NCI-H1694 treated with DMSO at 0.1 percent for 48 hours (cell line): ENCODE measurements at places on chromosomes 5 and 9.

- no peak for DNase-seq
These were observed 108.5 kb downstream of the GAS1 start for GRCh38 chr9:86838519-86839497.

- DNase-seq, result no peak
These were observed 30.5 kb downstream of the SLC9A3 start for GRCh38 chr5:493758-494157.

- no peak for DNase-seq
These were observed 465.3 kb upstream of the ARRDC3 start for GRCh38 chr5:91848453-91848852.

DNA sequence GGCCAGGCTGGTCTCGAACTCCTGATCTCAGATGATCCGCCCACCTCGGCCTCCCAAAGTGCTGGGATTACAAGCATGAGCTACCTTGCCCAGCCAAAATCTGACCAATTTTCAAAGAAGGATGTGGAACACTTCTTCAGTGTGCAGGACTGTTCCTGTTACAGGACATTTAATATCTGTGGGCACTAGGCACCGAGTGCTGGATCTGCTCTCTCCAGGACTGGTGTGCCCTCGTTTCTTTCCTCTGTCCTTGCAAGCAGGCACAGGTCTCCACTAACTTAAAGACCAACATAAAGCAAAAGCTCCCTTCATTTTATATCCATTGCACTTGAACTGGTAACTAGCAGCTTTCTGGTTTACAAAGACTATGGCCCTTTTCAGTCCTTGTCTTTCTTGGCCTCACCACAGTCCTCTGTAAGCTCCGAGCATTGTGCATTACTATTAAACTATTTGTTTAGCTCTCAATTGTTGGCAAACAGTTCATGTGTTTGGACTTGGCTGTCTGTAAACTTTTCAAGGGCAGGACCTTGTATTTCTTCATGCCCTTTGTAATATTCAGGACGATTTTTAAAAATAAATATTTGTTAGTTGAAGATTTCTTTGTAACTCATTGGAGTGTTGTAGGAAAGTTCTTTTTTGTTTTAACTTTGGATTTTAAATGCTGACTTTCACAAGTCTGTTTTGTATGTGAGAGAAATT lies 37.3 kb downstream of the ARHGEF28 start:
- DNase-seq, result no peak

DNA sequence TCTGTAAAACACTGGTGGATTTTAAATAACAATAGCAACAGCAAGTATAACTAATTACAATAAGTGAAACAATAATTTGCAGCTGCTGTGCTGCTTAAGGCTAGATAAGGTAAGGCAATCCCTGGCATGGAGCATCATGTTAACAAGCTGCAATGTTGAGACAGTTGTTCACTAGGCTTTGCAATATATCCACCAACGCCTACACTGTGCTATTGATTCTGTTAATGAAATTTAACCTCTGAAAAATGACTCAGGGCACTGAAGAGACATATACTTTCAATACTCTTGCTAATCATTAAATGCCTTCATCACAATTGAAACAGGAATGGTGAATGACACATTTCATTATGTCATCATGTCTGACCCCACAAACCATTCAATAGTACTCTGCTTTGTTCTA lies 255.0 kb downstream of the EFNA5 start:
- DNase-seq, result no peak

- DNase-seq, result no peak
These were observed 3.1 kb downstream of the LCN1 start for GRCh38 chr9:135524130-135524861.

DNA sequence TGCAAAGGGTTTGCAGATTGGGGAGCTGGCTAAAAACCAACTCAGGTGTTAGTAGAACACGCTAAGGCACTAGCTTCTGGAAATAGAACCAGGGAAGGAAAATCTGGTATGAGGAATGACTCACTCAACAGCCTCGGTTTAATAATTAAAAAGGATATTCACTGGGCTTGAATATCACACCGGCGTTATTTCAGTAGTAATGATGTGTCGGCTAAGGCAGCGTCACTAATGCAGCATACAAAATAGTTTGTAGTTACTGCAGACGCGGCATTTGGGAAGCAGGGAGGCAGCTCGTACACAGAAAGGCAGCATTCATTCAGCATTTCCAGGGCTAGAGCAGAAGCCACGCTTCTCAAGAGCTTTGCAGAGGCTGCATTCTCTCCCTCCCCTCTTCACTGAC lies 1.7 kb downstream of the ADRA1B start:
- DNase-seq, result no peak

- DNase-seq, result no peak
These were observed 170.5 kb downstream of the RGS3 start for GRCh38 chr9:113633782-113634595.

DNA sequence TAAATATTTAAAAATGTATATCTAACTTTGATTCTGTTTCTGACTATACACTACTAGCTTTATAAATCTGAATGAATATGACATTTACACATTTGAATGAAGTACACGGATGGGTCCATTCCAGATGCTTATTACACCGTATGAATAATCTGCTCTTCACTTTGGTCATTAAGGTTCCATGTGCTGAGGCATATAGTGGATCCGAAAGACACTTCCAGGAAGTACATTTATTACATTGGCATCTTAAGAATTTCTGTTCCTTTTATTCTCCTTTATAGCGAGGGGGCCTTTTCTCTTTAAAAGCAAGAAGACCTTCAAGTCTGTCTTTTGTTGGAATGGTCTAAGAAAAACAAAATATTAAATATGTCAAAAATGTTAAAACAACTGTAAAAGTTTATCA lies 147.6 kb downstream of the AUH start:
- no peak for DNase-seq

- DNase-seq, result peak; percentile 35
These were observed 7.0 kb downstream of the UNC5A start for GRCh38 chr5:176817369-176817840.

GRCh38 chr9:37650299-37650872 lies 368 bp upstream of the FRMPD1 start:
- DNase-seq, result no peak

DNA sequence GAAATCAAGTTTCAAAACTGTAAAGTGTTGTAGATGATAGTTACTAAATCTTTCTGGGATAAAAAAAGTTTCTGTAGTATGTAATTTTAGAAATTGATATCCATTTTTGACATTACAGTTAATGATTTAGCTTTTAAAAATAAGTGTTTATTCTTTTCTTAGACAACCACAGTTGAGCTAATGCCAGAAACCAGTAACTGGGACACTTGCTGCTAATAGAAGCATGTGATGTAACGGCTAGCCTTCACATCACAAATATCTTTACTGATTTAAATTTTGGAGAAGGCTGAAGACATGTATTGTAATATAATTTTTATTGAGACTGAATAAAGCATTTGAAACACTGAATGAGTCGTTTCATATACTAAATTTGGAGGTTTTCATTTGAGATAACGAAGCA lies 18.8 kb downstream of the CSNK1G3 start:
- DNase-seq, result no peak

DNA sequence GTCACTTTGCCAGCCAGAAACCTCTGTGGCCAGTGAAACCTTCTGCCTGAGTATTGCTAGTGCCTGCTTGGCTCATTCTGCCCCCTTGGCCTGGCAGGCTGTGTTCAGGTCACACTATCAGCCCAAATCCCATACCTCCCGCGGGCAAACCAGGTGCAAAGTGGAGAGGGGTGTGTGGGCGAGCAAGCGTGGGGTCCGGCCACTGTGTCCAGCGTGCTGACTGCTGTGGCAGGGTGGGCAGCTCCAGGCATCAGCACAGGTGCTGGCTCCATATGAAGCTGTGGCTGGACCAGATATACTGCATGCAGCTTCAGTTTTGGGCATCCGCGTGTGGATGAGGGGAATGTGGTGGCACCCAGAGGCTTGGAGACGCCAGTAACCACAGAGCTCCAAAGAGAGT lies 576.5 kb upstream of the EDIL3 start:
- DNase-seq, result no peak

- no peak for DNase-seq
These were observed 30.4 kb downstream of the IRF1 start for GRCh38 chr5:132459983-132460838.

- no peak for DNase-seq
These were observed 38.2 kb upstream of the FYB1 start for GRCh38 chr5:39257554-39257953.

GRCh38 chr9:125547368-125547767 lies 159.6 kb downstream of the MAPKAP1 start:
- DNase-seq, result no peak

GRCh38 chr9:79817438-79818004 lies 245.8 kb downstream of the TLE4 start:
- no peak for DNase-seq

DNA sequence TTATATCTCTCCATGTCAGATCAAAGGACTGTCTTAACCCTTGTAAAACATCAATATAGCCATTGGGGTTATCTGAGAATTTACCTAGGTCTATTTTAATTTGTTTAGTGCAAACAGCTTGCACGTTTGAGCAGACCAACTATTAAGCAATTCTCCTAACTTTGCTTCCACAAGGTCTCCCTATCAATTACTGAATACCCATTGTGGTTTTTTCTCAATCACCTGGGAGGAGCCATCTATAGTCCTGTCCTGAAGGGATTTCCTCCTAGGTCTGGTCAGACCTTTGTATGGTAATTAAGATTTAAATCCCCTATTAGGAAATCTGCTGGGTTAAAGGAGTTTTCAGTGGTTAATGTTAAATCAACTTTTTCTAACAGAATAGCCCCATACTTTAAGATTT lies 48.9 kb upstream of the S1PR3 start:
- DNase-seq, result no peak

GRCh38 chr9:107466826-107467225 lies 22.7 kb downstream of the KLF4 start:
- DNase-seq, result no peak

DNA sequence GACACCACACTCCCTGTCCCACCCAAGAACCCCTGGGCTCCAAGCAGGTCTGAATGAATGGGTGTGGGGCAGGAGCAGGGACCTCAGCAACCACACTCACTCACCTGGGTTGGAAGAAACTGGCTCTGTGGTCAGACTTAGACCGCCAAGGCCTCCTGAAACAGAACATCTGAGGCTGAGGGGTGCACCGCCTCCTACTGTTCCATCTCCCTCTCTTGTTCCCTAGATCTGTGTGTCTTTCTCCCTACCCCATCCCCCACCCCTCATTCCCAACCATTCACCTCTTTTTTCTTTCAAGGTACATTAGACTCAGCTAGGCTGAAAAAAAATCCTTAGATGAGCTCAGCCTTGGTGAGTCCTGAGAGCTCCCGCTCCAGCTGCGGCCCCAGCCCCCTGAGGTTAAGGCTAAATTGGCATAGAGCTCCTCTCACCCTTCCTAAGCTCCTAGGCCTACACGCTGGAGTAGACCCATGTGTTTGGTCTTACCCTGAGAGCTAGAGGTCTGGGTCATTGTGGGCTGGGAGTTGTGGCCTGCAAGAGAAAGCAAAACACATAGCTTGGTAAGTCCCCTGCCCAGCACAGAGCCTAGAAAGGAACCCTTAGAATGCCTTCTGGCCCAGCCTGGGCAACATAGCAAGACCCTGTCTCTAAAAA lies 4.8 kb downstream of the ECSCR start:
- no peak for DNase-seq

DNA sequence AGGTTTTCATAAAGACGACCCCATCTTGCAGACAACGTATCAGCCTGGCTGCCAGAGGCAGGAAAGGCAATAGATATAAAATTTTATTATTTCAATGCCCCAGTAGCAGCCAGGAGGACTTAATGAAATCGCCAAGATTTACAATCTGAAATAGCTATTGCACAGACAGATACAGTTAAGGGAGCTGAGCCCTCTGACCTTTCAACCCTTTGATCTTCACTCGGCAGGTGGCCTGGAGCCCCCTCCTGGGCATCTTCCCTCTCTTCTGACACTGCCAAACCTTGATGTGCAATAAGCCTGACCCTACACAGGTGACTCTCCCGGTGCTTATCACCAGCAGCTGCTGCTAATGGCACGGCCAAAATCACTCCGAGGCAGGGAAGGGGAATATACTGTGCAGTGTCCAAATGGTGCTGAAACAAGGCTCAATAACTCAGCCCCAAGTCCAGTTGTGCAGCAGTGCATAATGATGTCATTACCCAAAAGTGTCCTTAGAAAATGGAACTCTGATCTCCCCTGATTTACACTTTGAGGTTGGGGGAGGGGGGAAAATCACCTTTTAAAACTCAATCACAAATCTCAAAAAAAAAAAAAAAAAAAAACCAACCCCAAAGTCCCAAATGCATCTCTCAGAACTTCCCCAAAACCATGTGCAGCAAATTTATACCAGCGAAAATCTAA lies 242.0 kb downstream of the CRB2 start:
- no peak for DNase-seq

- DNase-seq, result no peak
These were observed 40.5 kb upstream of the LPCAT1 start for GRCh38 chr5:1564182-1564748.

GRCh38 chr9:87954230-87954629 lies 20.1 kb downstream of the CDK20 start:
- no peak for DNase-seq

DNA sequence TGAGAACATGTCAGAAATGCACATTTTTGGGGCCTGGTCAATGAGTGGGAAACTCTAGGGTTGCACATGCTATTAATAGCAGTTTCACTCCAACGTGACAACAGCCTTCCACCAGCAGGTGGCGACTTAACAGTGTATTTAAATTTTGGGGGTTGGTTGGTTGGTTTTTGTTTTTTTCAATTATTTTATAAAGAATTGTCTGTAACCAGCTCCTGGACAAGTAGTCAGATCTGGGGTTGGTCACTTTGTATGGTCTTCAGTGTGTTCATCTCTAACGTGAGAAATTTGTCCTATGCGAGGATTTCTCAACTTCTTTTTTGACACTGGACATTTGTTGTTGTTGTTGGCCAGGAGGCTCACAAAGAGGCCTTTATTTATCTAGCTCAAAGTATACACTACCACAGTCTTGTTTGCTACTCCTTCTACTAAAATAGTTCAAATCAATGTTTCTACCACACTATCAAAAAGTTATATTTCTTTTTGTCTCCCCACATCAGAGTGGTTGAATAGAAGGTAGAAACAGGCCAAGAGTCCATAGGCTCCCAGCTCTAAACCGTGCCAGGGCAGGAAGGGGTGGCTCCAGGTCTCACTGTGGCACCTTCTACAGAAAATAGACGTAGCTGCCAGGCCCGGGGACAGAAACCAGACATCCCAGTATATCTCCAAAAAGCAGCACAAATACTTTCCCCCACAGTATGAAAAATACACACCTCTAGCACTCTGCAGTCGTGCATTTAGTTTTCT lies 110.4 kb downstream of the TRPM6 start:
- no peak for DNase-seq

- DNase-seq, result no peak
These were observed 17.5 kb upstream of the CXCL14 start for GRCh38 chr5:135596157-135596763.

- DNase-seq, result no peak
These were observed 42.4 kb downstream of the STARD4 start for GRCh38 chr5:111469903-111470302.

- no peak for DNase-seq
These were observed 1.5 kb downstream of the GDNF start for GRCh38 chr5:37838152-37838932.
